ENCODE measurements at places on chromosomes 12 and 14. TPM values are rescaled to one million over a fixed set of nuclear protein-coding genes. Genes with fewer than 3 reads are reported as not detected.

DBX2 gene
- total RNA-seq, result not detected

TBX3 gene
- total RNA-seq, result 20.8 TPM

STK38L gene
- 9.7 TPM for total RNA-seq

CLEC2B gene
- 2.3 TPM for total RNA-seq

LMO3 gene
- 0.30 TPM for total RNA-seq

RIPK3 gene
- total RNA-seq, result 0.23 TPM

TAS2R42 gene
- total RNA-seq, result not detected

ARHGAP9 gene
- total RNA-seq, result 0.30 TPM

SLC6A12 gene
- total RNA-seq, result 0.15 TPM

MYH6 gene
- not detected for total RNA-seq

MUCL1 gene
- not detected for total RNA-seq

PRB2 gene
- total RNA-seq, result not detected

DUSP16 gene
- total RNA-seq, result 6.5 TPM

DNAI7 gene
- total RNA-seq, result 0.08 TPM

DAO gene
- total RNA-seq, result not detected

Measured in smooth muscle cell of the coronary artery (primary cell).